ENCODE measurements at places on chromosomes 7 and 10.

DNA sequence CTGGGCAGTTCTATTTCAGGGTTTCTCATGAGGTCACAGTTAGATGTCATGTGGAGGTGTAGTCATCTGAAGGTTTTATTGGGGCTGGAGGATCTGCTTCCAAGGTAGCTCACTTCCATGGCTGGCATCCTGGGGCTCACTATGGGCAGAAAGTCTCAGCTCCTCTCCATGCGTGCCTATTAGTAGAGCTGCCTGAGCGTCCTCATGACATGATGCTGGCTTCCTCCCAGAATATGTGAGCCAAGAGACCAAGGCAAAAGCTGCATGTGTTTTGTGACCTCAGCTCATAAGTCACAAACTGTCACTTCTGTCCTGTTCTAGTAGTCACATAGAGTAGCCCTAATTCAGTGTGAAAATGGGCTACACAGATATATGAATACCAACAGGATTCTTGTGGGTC lies 524.4 kb downstream of the SUGCT start:
- DNase-seq: no peak

DNA sequence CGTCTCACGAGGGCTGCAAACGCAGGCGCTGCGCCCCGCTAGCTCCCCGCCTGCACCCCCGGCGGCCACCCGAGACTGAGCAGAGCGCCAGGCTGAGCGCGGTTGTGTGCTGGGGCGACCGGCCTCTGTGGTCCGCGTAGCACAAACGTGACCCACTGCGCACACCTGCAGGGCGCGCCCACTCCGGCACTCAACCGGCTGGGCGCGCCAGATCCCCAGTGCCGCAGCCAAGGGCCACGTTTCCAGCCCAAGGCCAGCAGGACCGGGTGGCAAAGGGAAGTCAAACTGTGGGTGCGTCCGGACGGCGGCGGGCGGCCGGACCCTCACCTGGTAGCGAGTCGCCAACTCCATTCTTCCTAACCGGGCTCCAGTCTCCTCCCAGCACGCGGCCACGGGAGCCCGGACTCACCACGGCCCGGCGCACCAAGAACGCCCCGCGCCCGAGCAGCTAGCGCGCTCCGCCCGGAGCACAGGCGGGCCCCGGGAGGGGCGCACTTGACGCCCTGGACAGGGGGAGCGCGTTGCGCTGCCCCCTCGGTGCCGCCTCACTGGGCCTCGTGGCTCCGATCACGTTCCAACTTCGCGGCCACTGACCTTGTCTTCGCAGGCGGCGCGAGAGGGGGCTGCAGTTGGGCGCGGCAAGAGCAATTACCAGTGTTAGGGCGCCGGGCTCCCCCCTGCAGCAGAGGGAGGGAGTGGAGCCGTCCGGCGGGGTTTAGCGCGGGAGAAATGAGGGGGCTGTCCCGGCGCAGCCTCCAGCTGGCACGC lies at the start of gene CDCA7L:
CDCA7L (minus strand) TSS at position 446 of the 768 bp plus-strand sequence; CDS start at position 351, 95 bp downstream.
- DNase-seq: peak; percentile 45

GRCh38 chr7:37495574-37496184 lies 47.0 kb upstream of the ELMO1 start:
- DNase-seq: no peak

DNA sequence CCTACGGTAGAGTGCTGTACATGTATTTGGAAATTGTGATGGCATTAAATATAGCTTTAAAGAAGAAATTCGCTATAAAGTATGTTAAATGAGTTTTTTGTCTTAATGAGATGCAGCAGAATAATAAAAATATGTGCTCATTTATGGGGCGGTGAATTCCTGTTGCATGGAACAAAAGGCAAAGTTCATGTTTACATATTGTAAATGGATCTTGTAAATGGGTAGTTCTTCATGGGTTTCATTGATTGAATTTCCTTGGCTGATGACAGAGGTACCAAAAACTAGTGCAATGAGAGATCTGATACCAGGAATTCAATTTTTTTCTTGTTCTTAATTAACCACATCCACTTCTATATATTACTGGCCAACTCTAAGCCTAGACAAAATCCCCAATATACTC lies 284.2 kb downstream of the SUGCT start:
- no peak for DNase-seq

GRCh38 chr10:63901881-63902280 lies 380.7 kb downstream of the REEP3 start:
- DNase-seq: no peak

DNA sequence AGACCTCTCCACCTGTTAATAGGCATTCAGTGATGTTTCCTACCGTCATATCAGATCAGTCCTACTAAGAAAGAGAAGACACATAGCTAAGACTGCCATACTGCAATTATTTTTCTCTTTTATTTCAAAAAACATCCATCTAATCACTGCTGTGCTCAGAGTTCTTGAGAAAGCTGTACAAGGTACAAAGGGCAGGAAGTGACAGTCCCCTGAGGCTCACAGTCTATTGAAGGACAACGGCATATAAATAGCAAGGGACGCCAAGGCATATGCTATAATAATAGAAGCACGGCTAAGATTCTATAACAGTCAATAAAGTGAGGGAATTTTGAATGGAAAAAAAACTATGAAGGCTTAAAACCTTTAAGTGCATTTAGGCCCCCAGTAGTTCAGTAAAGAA lies 415.3 kb upstream of the NRP1 start:
- no peak for DNase-seq
